ENCODE measurements at places on chromosomes 12 and 14. TPM values are rescaled to one million over a fixed set of nuclear protein-coding genes. Genes with fewer than 3 reads are reported as not detected.

- DNase-seq: no peak
Measured at GRCh38 chr12:49422114-49422513, 54.9 kb downstream of the SPATS2 start.

Gene KRT86
- polyA plus RNA-seq: not detected

Gene GPRC5D
- not detected for polyA plus RNA-seq

Gene DLGAP5
- 0.03 TPM for polyA plus RNA-seq

Gene KIF5A
- polyA plus RNA-seq: 0.18 TPM

Gene MIS18BP1
- polyA plus RNA-seq: 2.3 TPM

DNA sequence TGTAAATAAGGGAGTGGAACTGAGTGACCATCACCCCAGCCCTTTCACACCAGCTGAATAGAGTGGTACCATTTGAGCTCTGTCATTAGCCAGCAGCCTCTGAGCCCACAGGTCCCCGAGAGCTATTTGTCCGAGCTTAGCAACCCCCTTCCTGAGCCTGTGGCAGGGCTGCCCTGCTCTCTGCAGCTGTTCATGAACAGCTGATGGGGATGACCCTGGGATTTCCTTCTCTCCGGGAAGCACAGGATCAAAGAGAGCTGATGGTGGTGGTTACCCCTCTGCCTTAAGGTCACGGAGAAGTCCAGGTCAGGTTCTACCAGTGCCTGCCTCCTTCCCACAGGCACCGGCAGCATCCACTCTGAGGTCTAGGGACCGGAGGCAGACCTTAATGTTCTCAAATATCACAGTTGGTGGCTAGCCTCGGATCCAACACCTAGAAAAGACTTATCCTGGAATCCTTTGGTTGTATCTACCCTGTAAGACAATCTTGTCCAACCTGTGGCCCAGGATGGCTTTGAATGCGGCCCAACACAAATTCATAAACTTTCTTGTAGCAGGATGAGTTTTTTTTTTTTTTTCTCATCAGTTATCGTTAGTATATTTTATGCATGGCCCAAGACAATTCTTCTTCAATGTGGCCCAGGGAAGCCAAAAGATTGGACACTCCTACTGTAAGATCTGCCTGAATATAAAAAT is 81.1 kb downstream of the ESRRB start:
- DNase-seq: no peak

Data from psoas muscle (tissue), 8 donors.